ENCODE measurements at places on chromosomes 5 and 9.
A peak's percentile ranks its signal among the peaks of the same experiment; 100 is the strongest.

DNA sequence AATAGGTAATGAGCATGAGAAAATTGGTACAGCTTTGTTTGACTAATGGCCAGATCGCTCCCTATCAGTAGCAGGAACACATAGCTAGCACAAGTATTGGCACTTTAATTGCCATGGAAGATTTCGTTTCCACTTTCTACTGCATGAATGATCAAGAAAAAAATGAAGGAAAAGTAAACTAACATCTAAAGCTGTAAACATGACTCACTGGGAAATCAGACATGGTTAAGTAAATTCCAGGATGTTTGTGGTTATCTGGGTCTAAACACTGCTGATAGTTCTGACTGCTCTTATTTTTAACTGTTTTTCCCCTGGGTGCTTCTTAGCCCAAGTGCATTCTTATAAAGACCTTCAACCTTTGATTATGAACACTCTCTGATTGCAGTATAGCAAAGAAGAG, 388.9 kb downstream of the NR2F1-AS1 start:
- no peak for DNase-seq

DNA sequence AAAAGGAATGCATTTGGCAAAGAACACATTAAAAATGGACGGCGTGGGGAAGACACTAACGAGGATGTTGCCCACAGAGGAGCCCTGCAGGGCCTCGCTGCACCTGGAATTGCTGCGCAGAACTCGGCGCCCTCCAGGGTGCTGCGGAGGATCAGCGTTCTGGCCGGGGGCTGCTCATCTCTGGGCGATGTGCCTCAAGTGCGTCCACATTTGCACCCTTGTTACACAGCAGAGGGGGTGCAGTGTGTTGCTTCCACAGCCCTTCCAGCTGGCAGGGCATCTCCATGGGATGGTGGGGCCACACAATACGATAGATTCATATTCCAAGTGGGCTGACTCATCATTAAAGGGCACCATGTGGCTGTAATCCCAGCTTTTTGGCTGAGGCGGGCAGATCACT, 63.1 kb downstream of the AK8 start:
- DNase-seq, result no peak

DNA sequence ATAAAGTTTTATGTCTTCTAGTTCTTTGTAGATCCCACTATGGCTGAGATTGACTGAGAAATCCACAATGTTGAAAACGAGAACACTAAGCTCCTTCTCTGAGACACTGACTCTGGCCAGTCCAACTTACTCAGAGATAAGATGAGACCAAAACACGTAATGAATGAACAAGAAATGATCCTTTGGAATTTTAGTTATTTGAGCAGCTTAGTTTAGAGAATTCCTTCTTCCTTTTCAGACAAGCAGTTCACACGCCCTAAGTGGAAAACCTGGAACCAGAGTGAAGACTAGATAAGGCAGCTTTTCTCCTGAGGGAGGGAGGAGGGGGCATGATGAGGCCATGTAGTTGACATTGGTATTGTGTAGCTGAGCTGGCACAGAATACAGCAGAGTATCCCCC, 139.6 kb downstream of the GABRB2 start:
- no peak for DNase-seq

DNA sequence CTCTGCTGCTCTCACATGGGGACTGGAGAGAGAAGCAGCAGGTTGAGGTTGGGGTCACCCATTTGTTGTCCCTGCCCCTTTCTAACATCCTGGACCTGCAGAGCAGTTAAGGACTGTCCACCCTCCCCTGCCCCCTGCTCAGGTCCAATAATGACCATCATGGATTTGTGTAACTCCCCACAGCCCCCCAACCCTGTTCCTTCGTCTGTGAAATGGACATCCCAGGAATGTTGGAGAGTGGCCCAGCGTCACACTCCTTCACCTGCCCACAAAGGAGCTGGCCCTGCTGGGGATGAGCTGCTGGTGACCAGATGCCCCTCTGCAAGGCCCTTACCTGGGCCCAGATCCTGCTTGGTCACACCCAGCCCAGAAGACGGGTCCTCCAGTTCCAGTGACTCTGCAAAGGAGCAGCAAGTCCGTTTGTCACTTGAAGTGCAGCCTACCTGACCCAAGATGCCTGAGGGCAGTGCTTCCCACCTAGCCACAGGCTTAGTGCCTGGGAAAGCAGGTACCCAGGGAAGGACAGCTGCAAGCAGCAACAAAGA, 10.4 kb downstream of the CD74 start:
- DNase-seq, result no peak

DNA sequence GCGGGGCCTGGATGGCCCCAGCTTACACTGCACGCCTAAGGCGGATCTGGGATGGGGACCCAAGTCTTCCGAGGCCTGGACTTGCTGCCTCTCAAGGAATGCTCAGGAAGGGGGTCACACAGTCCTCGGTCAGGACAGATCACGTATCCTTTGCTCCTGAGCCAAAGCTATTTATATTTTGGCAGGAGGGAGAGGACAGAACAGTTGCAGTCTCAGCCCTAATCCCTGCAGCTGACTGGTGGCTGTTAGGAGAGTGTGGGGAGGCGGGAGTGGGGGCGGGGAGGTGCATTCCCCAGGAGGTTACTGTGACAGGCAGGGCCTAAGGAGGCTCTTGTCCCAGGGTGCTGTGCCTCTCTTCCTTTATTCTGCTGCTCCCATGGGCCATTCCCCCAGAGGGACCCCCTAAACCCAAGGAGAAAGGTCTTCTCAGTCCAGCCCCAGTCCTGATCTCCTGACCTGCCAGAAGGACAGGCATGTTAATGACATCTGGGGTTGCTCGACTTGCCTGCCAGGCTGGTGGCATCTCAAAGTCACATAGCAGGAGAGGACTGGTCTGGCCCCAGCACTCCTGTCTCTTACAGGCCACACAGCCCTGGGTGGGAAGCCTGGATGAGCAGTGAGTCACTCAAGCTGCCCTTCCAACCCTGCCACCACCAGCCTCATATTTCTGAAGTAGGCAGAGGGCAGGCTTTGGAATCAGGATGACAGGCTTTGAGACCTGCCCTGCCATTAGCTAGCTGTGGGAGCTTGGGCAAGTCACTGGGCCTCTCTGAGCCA, 51.9 kb downstream of the COL27A1 start:
- DNase-seq, result peak; percentile 91

- DNase-seq, result peak; percentile 82
Observed at GRCh38 chr5:68225188-68225910, 9.8 kb downstream of the PIK3R1 start.

DNA sequence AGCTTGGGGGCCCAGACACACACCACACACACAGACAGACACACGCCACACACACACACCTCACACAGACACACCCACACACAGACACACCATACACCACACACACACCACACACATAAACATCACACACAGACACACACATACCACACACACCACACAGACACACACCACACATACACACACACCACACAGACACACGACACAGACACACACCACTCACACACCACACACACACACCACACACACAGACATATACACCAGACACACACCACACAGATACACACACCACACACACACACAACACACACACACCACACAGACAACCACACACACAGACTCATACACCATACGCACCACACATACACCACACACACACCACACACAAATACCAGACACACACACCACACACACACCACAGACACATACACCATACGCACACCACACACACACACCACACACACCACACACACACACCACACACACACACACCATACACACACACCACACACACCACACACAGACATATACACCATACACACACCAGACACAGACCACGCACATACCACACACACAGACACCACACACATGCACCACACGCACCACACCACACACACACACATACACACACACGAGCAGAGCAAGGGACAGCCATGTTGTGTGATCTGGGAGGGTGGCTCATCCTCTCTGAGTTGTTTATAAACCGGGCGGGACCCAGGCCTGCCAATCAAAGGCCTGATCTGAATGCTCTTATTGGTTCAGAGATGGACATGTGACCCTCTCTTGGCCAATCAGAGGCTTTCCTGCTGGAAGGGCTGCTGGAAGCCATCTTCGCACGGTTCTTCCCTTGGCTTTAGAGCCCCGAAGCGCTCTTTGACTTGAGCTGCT, 148.3 kb downstream of the GAPVD1 start:
- DNase-seq, result peak; percentile 30

DNA sequence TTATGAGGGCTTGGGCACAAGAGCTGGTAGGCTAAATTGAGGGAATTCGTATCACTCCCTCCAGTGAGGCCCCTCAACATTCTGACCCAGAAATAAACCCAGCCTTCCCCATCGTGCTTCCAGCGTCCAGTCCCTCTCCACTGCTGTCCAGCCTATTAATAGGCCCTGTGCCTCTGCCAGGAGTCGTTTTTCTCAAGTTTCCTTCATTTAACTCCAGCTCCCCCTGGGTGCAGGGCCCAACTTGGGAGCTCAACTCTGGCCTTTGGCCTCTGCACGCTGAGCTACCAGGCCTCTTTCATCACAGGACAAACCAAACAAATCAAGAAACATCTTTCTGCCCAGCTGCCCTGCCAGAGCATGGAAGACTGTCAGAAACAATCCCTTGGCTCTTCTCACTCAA, 10.0 kb downstream of the HBEGF start:
- no peak for DNase-seq

DNA sequence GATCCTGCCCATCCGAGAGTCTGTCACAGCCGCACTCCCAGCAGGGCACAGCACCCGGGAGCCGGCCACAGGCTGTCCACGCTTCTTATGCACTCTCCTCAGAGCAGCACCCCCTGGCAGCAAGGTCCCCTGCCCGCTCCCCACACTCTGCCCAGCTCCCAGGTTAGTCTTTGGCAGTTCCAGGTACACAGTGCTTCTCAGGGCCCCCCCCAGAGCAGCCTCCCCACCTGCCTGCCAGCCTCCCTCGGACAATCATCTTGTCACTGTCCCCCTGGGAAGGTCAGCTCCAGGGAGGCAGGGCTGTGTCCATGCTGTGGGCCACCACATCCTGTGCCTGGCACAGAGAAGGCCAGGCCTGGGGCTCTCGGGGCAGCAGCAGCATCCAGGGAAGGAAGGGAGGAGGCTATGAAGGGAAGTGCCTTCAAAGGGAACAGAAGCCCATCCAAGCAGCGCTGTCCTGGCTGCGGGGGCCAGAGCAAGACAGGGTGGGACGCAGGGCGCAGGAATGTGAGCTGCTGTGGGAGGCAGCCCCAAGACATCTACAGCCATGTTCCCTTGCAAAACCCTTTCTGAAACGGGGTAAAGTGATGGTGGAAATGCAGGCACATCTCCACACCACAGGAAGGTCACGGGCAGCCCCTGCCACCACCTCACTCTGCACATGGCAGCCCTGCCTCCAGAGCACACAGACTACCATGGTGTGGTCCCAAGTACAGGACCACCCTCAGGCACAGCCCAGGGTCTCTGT, 68.6 kb upstream of the ADAMTS2 start:
- no peak for DNase-seq

DNA sequence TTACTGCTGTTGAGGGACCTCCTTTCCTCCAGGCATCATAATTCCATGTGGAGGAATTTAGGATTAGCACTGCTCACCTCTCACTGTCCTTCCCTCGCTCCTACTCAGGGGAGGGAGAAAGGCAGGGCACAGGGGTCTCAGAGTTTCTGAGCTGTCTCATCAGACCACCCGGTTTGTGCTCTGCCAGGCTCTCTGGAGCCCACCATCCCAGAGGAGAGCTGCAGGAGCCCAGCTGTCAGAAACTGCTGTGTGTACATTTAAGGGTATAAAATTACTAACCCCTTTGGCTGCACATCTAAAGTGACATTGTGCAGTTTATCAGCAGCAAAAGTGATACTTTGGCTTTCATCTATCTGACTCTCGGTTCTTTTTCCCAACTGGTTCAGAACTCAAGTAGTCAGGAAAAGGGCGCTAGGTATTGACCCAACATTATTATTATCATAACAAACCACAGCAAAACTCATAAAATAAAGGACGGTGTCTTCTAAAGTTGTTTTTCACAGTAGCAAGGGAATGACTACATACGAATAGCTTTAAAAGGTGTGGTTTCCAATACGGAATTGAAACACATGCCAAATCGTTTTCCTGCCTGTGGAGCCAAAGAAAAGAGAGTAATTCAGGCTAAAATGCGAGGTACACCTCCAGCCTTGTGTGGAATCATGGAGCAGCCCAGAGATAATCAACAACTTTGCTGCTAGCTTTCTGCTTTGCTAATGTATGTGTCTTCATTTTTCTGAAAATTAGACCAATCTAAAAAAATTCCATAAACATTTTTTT, 348.1 kb downstream of the TMEM167A start:
- DNase-seq, result no peak

DNA sequence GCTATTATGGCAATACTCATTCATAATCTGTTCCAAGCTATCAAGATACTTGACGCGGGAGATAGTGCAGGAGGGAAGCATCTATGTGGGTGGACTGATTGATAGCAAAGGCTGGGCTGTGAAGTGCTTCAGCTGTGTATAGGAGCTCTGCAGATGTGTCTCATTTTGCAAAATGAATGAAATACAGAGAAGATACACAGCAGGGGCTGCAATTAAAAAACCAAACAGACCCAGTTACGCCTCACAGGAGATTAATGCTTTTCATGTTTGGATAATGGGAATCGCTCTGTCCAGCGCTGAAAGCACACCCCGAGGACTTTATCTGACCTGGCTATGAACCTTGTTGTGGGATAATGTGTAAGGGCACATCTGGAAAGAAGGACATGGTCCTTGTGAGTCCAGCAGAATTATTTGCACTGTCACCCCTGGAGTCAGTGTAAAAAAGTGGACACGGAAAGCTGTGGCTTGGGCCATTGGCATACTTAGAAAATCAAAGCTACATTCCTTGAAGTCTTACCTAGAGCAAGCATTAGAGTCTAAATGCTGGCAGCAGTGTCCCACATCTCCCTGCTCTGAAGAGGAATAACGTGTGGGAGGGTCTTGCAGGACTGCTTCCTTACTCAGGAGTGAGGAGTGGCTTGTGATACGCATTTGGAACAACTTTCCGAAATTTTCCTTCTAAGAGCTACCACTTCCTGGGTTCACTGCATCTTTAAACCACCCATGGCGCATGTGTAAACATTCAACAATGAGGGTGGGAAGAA, 2.6 kb downstream of the SH3RF2 start:
- DNase-seq, result no peak

GRCh38 chr9:32863291-32863690, 80.0 kb downstream of the TMEM215 start:
- no peak for DNase-seq
